ENCODE measurements at places on chromosomes 2 and 18.

DNA sequence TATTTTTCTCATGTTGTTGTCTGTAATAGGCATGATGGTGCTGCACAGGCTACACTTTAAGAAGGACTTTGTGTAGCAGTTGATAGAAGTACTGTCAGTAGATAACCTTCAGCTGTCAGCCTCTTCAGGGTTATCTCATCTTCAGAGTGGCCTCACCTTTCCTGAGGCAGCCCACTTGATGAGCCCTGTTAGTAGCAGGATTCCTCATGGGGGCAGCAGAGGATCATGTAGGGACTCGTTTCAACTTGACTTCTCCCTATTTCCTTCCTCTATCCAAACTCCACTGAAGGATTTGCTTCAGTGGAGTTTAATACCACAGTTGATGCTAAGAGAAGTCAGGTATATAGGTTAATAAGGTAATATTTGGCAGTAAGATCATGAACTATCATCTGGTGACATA lies 530.3 kb upstream of the FSIP2 start:
- DNase-seq, result no peak

GRCh38 chr2:48312126-48312525 lies 217.8 kb upstream of the STON1 start:
- DNase-seq, result no peak

GRCh38 chr2:61014763-61015162 lies 2.8 kb upstream of the PEX13 start:
- DNase-seq, result no peak

- DNase-seq, result no peak
These were observed 81.8 kb downstream of the HDAC4 start for GRCh38 chr2:239318790-239319661.

DNA sequence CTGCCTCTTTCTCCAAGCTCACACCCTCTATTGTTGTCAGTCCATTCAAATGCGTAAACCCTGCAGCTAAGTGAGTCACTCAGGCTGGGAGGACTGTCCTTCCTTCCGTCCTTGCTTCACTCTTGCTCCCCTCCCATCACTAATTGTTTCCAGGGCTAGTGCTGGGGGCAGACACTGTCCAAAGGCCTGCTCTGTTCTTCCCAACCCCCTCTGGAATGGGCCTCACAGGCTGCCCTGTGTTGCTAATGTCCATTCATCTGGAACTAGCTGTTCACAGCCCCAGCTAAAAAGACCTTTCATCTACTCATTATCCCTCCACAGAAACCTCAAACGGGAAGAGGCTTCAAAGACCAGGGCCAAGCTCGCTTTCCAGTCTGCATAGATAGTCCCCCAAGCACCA lies 31.9 kb upstream of the NRP2 start:
- no peak for DNase-seq
